ENCODE measurements at places on chromosomes 4 and X. TPM values are rescaled to one million over a fixed set of nuclear protein-coding genes. Genes with fewer than 3 reads are reported as not detected.
A peak's percentile ranks its signal among the peaks of the same experiment; 100 is the strongest.

RHOH gene
- not detected for total RNA-seq

DNA sequence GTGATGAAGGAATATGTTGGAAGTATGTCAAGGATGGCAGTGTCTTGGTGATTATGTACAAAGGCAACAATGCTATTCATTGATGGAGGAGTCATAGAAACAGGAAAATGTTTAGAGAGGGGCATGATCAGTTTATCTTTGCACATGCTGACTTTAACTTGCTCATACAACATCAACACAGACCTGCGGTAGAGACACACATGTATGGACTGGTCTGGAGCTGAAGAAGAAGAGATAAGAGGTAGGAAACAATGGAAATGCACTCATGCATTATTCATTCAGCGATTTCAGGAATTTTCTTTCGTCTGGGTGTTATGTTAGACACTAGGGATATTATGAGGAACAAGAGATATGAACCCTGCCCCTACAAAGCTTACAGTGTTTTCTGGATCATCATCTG lies 1252.3 kb upstream of the TENM3 start:
- no peak for DNase-seq

DNA sequence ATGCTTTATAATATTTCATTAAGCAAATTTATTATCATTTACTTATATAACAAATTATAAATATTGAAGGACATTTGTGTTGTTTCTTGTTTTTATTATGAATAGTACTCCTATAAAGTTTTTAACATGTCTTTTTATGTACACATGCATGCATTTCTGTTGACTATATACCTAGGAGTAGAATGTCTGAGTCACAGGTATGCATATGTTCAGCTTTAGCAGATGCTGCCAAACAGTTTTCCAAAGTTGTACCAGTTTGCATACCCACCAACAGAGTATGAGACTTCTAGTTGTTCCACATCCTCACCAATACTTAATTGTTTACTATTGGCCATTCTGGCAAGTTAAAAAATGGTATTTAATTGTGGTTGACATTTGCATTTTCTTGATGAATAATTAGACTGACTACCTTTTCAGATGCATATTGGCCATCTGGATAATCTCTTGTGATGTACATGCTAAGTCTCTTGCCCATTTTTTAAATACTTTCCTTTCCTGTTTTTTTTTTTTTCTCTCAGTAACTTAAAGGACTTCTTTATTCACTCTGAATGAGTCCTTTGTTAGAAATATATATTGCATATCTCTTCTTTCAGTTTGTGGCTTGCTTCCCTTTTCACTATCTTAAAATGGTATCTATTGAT lies 132.2 kb upstream of the TRIM2 start:
- DNase-seq: no peak

DNA sequence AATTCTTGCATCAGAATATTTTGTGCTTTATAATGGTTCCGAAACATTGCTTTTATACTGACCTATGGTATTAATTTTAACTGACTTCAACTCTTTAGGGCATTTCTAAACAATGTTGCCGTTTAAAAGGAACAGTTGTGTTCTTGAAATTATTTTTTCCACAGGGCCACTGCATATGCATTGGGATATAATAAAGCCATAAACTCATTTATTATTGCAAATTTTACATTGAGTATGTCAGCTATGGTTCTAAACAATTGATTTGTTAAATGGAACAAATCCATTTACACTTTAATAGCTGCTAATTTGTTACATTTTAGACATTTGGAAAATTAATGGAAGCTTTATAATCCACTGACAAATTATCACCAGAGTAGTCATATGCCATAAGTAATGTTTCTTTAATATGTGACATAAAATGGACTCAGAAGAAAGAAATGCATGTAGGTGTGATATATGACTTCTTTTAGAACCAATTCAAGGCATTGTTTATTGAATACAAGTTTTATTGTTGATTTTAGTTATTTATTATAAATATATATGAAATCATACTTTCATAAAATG lies 553.3 kb downstream of the TLL1 start:
- no peak for DNase-seq

C4orf50 gene
- not detected for total RNA-seq

DNA sequence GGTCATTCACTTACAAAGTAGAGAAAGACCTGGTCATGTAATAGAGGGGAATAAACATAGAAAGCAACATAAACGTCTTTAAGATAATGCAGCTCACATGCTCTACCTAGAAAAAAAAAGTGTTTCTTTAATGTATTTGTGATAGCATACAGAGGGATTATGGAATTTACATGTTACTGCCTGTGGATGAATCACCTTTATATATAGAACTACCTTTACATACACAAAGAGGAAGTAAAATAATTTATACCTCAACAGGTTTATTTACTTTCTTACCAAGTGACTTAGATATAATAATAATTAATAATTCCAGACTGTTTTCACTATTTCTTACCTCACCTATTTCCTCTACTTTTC lies 81.5 kb downstream of the PPP3CA start:
- no peak for DNase-seq

GRCh38 chr4:107913283-107913899 lies 18.0 kb upstream of the CYP2U1 start:
- DNase-seq: peak; percentile 22

DNA sequence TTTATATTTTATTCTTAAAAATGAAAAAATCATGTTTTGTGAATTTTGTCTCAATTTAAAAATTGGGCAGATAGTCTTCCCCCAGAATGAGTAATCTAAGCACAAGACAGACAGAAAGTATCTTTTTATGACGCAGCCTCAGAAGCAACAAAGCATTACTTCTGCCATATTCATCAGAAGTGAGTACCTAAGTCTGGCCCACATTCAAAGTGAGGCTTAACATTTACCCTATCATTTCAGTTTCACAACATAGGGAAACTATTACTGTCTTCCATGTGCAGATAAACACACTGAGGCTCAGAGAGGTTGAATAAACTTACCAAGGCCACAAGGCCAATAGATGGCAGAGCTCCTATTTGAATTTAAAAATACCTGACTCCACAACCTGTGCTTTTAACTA lies 4.4 kb upstream of the PRDX4 start:
- DNase-seq: no peak

GRCh38 chr4:114132830-114133229 lies 153.4 kb upstream of the ARSJ start:
- peak; percentile 5 for DNase-seq

CXCL13 gene
- not detected for total RNA-seq

DNA sequence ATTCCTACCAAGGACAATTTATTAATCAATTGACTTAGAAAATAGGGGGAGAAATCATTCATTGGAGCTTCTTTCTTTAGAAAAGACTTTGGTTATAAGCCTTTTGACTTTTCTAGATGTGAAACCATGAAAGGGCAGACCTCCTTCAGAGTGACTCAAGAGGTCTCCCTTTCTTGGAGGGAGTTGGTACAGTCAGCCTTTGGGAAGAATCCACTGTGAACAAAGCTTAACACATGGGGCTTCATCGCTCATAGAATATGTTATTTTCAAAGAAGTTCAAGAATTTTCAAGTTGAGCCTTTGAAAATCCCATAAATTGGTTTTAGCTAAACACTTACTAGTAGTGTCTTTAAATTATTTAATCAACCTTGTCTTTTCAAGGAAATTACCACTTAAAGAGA lies 28.0 kb downstream of the RIPPLY1 start:
- no peak for DNase-seq

- no peak for DNase-seq
These were observed 230.3 kb downstream of the UNC5C start for GRCh38 chr4:95318483-95318882.

ADH1A gene
- not detected for total RNA-seq

DNA sequence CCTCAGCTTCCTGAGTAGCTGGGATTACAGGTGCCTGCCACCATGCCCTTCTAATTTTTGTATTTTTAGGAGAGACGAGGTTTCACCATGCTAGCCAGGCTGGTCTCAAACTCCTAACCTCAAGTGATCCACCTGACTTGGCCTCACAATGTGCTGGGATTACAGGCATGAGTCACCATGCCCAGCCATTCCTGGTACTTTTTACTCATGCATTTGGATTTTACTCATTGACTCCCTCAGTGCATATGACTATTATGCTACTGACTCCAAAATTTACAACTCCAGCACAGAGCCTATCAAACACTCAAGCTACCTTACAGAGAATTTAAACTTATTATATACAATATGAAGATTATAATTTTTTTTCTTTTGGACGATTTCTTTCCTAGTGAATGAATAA lies 199.9 kb downstream of the CXXC4 start:
- no peak for DNase-seq

DNA sequence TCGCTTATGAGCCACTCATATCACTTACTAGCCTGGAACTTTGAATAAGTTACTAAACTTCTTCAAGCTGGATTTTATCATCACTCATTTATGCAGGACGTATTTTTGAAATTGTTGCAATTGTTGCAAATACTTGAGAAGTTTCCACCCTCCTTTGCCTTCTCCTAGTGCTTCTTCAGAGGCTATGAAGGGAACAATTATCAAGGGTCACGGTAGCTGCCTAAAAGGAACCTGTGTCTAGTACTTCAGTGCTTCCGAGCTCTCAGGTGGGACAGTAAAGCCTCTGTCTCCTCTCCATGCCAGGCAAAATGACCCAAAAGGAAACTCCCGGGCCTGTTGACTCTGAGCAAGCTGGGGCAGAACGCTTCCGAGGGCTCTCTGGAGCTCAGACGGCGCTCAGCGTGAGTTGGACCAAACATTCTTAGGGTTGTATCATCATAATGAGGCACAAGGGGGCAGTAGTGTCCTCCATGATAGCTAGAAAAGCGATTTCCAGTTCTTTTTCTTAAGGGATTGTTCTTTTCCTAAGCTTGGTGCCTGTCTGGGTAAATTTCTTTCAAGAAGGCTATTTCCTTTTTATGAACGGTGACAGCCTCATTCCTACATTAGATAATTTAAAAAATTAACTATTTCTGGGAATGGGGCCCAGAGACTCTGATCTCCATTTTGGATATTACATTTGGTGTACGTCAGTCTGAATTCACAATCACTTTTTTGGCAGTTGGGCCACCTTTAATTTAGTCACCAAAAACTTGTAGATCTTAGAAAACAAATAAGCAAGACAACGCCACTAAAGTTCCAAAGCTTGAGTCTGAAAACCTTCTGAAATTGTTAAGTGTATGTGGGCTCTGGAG lies 73.1 kb downstream of the PACRGL start:
- DNase-seq: peak; percentile 34

GRCh38 chr4:7017446-7018048 lies 25.6 kb upstream of the TADA2B start:
- no peak for DNase-seq

MAGEC2 gene
- total RNA-seq: 79.0 TPM

ZMAT1 gene
- 0.36 TPM for total RNA-seq

PDE6B gene
- 4.2 TPM for total RNA-seq

GRCh38 chrX:112851806-112852205 lies 11.2 kb upstream of the AMOT start:
- DNase-seq: peak; percentile 16

GRCh38 chr4:179472164-179472563 lies 2029.9 kb upstream of the AGA start:
- DNase-seq: no peak

SOD3 gene
- total RNA-seq: 0.18 TPM

DNA sequence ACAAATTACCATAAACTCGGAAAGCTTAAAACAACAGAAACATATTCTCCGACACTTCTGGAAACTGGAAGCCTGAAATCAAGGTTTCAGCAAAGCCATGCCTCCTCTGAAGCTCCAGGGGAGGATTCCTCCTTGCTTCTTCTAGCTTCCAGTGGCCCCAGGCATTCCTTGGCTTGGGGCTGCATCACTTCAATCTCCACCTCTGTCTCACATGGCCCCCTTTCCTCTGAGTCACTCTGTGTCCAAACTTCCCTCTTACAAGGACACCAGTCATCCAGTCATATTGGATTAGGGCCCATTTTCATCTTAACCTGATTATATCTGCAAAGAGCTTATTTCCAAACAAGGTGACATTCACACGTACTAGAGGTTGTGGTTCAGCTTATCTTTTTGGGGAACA lies 17.3 kb downstream of the PARM1 start:
- no peak for DNase-seq

LIAS gene
- total RNA-seq: 18.1 TPM

RTL3 gene
- total RNA-seq: not detected

- no peak for DNase-seq
These were observed 136.2 kb downstream of the CPXCR1 start for GRCh38 chrX:88883200-88883599.

GRCh38 chrX:13364230-13364857 lies 44.5 kb upstream of the ATXN3L start:
- no peak for DNase-seq

DNA sequence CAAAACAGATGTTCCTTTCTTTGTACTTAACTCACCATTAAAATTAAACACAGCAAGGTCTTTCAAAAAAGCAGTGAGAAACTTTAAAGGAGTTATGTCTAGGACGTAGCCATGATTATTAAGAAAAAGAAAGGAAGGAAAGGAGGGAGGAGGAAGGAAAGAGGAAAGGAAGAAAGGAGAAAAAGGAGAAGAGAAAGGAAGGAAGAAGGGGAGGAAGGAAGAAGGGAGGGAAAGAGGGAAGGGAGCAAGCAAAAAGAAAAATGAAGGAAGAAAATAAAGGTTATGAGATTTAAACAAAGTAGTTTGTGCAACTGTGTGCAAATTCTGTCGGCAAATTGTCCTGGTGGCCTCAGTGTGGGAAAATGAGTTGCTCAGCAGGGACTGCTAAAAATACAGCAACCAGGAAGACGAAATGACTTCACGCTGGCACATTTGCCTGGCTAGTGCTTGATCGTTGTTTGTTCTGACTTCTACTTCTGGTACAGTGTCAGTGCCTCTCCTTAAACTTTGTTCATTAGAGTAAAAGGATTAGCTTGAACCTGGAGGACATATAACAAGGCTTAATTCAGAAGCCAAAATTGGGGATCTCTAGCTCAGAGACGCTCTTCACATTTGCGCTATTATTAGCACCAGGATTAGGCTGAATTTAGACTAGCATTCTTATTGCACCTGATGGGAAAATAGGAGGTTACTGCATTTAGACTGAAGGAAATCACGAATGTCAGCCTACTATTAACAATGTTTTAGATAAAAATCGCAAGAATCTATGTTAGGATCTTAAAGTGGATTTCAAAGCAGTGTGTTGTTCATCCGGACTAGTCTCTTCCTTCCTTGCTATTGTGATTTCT lies 81.2 kb downstream of the DCK start:
- DNase-seq: no peak

DNA sequence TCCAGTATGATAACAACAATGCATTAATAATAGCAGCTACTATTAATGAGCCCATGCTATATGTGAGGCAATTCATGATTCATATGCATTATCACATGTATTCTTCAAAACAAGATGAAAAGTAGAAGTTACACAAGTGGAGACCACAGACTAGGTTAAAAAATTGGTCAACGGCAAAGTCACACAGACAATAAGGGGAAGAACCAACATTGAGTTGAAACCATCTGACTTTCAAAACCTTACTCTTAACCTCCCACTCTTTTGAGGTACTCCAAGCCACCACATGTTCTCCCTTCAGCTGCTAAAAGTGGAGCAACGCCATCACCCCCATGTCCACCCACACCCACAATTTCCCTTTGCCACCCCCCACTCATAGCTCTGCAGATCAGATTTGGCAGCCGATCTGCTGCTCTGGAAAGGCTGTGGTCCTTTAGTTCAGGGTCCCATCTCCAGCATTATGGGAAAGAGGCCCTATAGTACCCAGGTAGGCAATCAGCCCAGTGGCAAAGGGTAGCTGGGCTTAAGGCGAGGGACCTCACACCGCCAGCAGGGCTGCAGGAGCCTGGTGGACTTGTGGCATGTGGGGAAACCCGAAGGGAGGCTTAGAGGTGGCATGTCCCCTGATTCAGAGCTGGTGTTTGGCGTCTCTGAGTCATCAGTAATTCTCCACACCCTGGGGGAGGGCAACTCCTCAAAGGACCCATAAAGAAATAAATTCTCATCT lies 33.5 kb upstream of the CYBB start:
- peak; percentile 44 for DNase-seq

Data from Daoy (cell line).